ENCODE measurements at places on chromosomes 1 and 21. TPM values are rescaled to one million over a fixed set of nuclear protein-coding genes. Genes with fewer than 3 reads are reported as not detected.

Gene S100A9
- 51.1 TPM for total RNA-seq

Gene XCL1
- not detected for total RNA-seq

Gene OR2T11
- total RNA-seq: not detected

Gene LCE1E
- total RNA-seq: not detected

Gene AUNIP
- total RNA-seq: not detected

Gene DPT
- total RNA-seq: 9.3 TPM

Gene PDE4DIP
- 3,658 TPM for total RNA-seq

Gene FAM110D
- total RNA-seq: 1.4 TPM

Gene BRDT
- not detected for total RNA-seq

Data from psoas muscle (tissue), 8 donors.